ENCODE measurements at places on chromosomes 16 and 17. TPM values are rescaled to one million over a fixed set of nuclear protein-coding genes. Genes with fewer than 3 reads are reported as not detected.

- DNase-seq: no peak
Observed at GRCh38 chr17:32909787-32910369, 18.1 kb upstream of the TMEM98 start.

- peak; percentile 70 for DNase-seq
Observed at GRCh38 chr17:1787301-1787902, 25.5 kb downstream of the SERPINF1 start.

DNA sequence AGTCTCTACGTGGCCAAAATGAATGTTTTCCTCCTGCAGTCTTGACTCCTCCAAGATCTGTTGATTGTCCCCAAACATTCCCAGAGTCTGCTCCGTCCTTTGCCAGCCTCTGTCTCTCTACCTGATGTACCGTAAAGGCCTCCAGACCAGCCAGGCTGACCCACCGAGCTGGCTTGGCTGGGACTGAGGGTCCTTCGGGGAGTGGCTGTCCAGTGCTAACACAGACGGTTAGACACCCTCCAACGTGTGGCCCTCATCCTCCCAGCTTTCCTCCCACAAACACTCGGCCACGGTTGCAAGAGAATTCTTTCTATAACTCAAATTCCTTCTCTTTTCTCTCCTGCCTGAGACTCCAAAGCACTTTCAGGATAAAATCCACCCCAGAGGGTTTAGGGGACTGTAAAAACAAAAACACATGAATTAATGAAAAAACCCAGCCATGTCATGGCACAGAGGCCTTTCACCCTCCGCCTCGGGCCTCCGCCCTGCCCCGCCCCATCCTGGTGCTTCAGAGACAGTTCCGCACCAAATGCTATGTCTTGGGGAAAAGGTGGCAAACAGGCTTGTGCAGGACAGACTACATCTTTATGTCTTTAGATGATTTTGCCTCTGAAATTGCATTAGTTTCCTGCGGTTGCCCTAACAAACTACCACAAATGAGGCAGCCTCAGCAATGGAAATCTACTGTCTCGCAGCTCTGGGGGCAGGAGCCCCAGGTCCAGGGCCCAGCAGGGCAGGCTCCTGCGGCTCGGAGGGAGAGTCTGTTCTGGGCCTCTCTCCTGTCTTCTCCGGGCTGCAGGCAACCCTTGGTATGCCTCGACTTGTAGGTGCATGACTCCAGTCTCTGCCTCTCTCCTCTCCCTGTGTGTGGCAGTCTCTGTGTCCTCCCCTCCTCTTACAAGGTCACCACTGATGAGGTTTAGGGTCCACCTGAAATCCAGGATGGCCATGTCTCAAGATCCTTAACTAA, 72.5 kb upstream of the CBX4 start:
- DNase-seq: peak; percentile 14

IL17C gene
- not detected for total RNA-seq

Measured in left ventricle myocardium superior (tissue), 1 donor.